ENCODE measurements at places on chromosomes 7 and 10. TPM values are rescaled to one million over a fixed set of nuclear protein-coding genes. Genes with fewer than 3 reads are reported as not detected.

TWIST1 gene
- total RNA-seq: 14.8 TPM

SH2B2 gene
- 4.5 TPM for total RNA-seq

PON1 gene
- total RNA-seq: 2.0 TPM

DNA sequence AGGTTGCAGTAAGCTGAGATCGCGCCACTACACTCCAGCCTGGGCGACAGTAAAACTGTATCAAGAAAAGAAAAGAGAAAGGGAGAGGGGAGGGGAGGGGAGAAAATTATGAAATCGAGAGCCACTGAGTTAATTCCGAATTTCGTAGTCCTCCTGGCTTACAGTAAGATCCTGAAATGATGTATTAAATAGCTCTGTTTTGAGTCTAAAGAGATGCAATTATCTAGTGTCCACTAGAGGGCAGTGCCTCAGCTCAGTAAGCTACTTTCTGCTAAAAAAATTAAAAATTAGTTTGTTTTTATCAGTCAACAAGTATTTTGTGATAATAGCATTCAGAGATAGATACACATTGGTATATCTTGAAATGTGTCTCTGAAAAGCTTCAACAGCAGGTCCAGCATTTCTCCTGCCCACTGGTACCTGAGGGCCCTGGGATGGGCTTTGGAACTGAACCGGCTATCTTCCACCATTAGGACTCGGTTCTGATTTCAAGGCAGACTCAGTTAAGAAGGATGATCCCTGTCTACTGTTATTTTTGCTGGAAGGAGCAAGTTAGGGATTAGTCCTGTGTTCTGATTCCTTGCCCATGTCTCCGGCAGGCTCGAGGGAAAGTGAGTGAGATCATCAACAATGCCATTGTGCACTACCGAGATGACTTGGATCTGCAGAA lies 19.5 kb downstream of the TSPAN33 start:
- no peak for DNase-seq

DNA sequence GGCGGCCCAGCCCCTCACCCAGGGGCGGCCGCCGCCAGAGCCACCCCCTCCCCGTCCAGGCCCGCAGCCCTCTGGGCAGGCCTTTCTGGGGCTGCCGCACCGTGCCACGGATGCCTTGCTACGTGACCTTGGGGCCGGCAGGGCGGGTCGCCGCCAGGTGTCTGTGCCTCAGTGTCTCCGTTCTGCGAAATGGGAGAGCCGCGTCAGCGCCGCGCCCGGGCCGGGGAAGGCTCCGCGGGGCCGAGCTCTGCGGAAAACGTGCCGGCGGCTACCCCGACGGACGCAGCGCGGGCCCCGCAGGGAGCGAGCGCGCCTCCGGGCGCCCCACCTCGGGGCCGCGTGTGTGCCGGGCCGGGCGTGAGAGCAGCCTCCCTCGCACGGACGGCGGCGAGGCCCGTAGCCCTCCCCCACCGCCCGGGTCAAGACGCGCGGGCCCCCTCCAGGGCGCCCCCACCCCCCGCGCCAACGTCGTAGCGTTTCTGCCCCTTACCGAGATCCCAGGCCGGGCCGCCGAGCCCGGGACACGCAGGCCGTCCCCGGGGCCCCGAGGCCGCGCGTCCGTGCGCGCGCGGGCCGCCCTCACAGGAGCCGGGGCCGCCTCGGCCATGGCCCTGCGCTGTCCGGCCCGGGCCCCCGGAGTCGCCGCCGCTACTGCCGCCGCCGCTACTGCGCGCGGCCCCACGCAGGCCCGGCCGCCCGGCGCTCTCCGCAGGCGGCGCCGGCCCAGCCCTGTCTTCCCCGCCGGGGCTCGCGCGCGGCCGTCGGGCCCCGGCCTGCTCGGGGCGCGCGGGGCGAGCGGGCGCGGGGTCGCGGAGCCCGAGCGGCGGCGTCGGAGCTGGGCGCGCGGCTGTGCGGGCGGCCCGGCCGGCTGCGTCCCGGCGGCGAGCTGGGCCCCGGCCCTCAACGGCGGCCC lies 1.1 kb downstream of the ZNF777 start:
- no peak for DNase-seq

Data from omental fat pad (tissue), 4 donors.